ENCODE measurements at places on chromosomes 5 and 9. TPM values are rescaled to one million over a fixed set of nuclear protein-coding genes. Genes with fewer than 3 reads are reported as not detected.

The HMMR gene
- 5.7 TPM for total RNA-seq

GRCh38 chr9:91677822-91678436 is 254.3 kb upstream of the NFIL3 start:
- DNase-seq = no peak

The WDR38 gene
- not detected for total RNA-seq

DNA sequence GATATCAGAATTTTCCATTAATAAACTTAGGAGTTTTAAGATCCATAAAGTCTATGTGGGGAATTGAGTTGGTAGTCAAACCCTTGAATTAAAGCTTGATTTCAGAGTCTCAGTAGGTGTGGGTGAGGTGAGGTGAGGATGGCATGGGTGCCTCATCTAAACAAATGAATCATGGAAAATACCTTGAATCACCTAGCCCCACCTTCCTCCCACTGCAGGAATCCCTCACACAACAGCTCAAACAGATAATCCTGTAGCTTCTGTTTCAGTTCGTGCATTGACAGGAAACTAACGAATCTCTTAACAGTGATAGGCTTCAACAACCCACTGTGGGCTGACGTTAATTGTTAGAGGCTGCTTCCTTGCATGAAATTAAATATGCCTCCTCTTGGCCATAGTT is 185.0 kb downstream of the SREK1 start:
- no peak for DNase-seq

- no peak for DNase-seq
Measured at GRCh38 chr5:132069561-132069960, 4.0 kb upstream of the CSF2 start.

The CARTPT gene
- total RNA-seq = not detected

GRCh38 chr9:109033941-109034700 is 20.8 kb upstream of the CTNNAL1 start:
- DNase-seq = no peak

The OTP gene
- not detected for total RNA-seq

The IL33 gene
- total RNA-seq = 2.8 TPM

DNA sequence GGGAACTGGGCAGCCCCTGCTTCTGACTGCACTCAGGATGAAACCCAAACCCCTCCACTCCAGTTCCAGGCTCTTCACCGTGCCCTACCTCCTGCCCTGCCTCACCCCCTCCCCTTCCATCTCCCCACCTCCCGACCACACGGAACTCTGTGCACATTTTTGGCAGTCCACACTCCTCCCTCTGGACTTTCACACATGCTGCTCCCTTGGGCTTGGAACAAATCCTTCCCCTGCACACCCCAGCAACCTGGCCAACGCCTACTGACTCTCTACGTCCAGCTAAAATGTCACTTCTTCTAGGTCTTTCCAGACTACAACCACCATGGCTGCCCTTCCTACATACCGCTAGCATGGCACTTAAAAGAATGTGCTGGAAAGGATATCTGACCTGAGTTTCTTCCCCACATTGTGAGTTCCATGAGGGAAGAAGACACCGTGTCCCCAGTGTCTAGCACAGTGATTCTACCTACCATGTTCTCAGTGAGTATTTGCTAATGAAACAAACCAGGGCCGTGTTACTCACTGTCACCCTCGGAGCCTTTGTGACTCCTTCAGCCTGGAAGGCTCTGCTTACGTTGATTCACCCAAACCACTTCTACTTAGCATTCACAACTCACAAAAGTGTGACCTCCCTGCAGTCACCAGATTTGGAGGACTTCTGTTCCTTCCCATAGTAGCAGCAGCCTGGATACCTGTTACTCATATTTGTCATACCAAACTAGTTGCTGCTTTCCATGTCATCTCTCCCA is 18.7 kb downstream of the RETREG1 start:
- no peak for DNase-seq

The BAAT gene
- not detected for total RNA-seq

DNA sequence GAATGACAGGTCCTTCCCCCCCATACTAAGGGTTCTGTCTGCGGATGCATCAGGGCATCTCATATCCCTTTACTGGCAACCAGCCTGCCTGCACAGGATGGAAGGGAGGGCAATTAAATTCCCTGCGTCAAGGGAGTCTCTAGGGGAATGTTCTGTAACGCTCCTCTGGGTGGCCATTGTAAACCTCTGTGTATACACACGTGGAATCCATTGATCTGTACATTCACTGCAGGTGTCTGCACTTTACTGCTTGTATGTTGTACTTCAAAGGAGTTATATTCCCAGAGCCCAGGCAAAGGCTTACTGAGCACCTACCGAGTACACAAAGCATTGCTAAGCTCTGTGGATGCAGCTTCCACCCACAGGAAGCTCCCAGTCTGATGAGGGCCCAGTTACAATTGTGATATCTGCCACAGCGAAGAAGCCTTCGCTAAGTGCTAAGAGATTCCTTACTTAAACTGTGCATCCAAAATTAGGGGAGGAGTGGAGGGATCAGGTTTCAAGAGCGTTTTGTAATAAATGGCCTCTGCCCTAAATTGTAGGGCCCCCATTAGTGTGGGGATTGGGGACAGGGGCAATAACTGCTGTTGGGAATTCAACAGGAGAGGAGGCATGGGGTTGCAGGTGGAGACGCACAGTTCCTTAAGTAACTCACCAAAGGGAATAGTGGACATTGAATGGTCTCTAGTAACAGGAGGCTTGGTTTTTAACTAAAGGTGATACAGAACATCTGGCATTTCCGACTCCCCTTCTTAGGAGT is 1.5 kb upstream of the RETREG1 start:
- DNase-seq = no peak

The F2R gene
- total RNA-seq = 174 TPM

DNA sequence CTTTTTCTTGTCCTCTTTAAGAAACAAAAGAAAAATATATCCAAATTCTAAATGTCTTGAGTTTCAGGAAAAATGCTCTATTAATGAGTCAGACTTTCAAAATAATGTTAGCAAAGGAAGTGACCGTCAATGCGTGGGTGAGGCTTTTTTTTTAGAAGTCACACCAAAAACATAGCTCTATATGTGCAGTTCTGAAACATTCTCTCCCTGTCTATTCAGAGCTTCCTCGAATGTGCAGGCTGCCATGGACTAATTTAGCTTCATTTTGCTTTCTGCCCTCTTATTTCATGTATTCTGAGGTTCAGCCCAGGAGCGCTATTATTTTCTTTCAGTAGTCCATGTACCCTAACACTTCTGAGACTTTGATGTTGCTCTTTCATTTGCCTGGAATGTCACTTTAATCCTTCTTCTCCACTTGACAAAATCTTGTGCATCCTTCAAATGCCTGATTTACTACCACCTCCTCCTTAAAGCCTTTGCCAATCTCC is 72.5 kb upstream of the RASA1 start:
- no peak for DNase-seq

- DNase-seq = no peak
Measured at GRCh38 chr5:83967417-83967816, 246.8 kb upstream of the HAPLN1 start.

DNA sequence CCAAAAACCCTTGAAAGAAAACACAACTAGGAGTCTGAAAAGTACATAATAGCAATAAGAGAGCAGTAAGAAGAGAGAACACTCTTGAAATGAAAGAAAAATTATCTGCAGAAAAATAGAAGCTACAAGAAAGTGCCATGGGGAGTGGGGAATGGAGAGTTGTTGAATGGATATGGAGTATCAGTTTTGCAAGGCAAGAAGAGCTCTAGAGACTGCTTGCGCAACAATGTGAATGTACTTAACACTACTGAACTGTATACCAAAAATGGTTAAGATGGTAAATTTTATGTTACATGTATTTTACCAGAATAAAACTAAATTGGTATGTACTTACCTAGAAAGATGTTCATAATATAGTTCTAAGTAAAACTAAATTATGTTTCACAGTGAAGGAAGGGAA is 54.8 kb upstream of the RASGRF2 start:
- DNase-seq = no peak

GRCh38 chr5:67679184-67679841 is 482.7 kb upstream of the CD180 start:
- no peak for DNase-seq

GRCh38 chr9:127735530-127736185 is 564 bp upstream of the TOR2A start:
- peak; percentile 37 for DNase-seq

The NEUROG1 gene
- total RNA-seq = not detected

GRCh38 chr5:149887622-149888183 is 56.9 kb downstream of the PDE6A start:
- DNase-seq = peak; percentile 17

The ST8SIA4 gene
- 7.2 TPM for total RNA-seq

- DNase-seq = no peak
Measured at GRCh38 chr5:177988989-177989625, 6.9 kb downstream of the PROP1 start.

The SPATA24 gene
- 8.1 TPM for total RNA-seq

GRCh38 chr5:112245656-112246055 is 173.4 kb downstream of the EPB41L4A start:
- DNase-seq = no peak

- DNase-seq = no peak
Measured at GRCh38 chr9:72464857-72465592, 56.4 kb upstream of the TMC1 start.

GRCh38 chr9:95962936-95963335 is 87.4 kb downstream of the ERCC6L2 start:
- no peak for DNase-seq

The CNTLN gene
- total RNA-seq = 5.4 TPM

GRCh38 chr9:125601961-125602360 is 105.0 kb downstream of the MAPKAP1 start:
- no peak for DNase-seq

The GABBR2 gene
- 10.2 TPM for total RNA-seq

GRCh38 chr9:4592295-4592694 is 69.8 kb upstream of the PLPP6 start:
- no peak for DNase-seq

The BTNL8 gene
- total RNA-seq = 0.13 TPM

GRCh38 chr9:35519692-35520363 is 29.9 kb downstream of the RUSC2 start:
- DNase-seq = no peak

DNA sequence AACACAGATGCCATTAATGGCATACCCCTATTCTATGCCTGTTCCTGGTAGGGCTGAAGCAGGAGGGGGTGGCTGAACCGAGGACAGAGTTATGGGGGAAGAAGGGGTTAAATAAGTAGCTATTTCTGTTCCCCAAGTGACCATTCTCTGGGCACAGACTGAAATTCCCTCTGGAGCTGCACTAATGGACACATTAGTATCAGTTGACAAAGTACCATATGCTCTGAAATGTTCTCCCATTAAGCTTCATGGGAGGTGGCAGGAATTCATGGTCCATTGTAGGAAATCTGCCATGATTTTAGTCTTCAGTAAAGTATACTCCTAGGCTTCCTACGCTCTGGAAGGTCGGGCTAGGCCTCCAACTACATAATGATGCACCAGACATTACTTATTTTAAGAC is 10.5 kb upstream of the FRMPD1 start:
- DNase-seq = no peak

- DNase-seq = peak; percentile 34
Measured at GRCh38 chr5:154714266-154714986, 40.8 kb upstream of the LARP1 start.

DNA sequence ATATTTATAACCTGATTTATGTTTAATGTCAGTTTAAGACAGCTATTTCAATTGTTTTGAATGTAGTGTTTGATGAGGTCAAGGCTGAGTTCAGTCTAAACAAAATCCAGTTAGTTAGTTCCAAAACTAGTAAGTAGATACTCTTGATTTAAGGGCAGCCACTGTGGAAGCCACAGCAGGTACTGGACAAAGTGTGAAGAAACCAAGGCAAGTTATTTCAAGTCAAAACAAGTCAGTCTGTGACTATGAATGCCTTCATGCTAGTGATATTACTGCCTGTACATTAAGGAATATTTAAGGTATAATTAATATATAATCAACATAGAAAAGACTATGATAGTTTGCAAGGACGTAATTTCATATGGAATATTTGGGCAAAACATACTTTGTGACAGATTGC is 362.3 kb downstream of the DMRTA1 start:
- no peak for DNase-seq

- DNase-seq = no peak
Measured at GRCh38 chr5:106135473-106135872, 1535.3 kb downstream of the EFNA5 start.

DNA sequence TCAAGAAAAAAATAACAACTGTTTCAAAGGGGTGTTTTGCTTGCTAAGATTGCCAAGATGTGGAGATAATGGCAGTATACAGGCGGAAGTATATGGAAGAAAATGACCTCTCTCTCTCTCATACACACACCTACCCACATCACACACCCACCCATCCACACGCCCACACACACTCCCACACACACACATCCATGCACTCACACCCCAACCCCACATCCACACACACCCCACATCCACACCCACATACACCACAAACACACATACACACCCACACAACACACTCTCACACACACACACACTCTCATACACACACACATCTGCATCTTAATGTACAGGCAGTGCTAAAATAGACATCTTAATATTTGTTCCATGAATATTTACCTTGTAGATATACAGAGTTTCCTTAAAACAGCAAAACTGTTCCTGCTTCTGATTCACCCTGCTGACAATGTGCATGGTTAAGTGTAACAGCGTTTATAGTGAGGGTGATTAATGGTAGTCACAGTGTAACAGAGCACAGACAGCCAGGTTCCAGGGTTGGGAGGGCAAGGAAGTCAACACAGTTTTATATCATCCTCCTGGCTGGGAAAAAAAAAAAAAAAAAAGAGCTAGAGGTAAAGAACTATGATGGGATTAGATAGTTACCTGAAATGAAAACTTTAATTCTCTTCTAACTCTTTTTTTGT is 8.3 kb downstream of the BHMT2 start:
- no peak for DNase-seq

DNA sequence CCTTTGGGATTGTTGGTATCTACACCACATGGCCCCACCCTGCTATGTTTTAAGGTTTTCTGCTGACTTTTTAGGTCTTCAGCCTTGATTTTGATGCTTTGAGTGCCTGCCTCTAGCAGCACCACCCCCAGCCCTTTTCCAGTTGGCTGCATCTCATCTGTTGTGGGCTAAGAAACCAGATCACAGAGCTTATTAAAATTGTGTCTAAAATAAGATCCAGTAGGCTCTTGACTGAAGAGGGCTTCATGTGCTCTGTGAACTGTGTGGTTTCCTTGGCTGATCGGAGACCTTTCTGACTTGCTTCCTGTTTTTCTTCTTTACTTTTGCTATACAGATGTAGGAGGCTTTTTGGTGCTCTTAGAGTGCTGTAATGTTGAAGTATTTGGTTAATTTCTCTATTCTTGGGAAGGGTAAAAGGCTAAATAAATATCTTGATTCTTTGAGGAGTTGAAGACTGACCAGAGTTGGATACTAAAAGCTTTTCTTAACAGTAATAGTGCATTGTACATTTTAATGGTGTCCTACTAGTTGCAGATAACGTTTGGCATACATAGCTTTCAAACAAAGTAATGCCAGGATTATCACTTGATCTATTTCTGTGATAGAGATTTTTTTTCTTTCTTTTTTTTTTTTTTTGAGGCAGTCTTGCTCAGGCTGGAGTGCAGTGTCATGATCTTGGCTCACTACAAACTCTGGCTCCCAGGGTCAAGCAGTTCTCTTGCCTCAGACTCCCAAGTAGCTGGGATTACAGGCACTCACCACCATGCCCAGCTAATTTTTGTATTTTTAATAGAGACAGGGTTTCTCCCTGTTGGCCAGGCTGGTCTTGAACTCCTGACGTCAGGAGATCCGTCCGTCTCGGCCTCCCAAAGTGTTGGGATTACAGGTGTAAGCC is 4.5 kb downstream of the UBE2D2 start:
- DNase-seq = no peak

GRCh38 chr5:17039170-17039569 is 103.1 kb upstream of the MYO10 start:
- no peak for DNase-seq

GRCh38 chr5:181071257-181071656 is 31.2 kb downstream of the BTNL9 start:
- DNase-seq = no peak

- DNase-seq = peak; percentile 3
Measured at GRCh38 chr5:118956727-118957126, 31.6 kb downstream of the DTWD2 start.

Measured in dermis microvascular lymphatic vessel endothelial cell (primary cell).